NCI-H69 (cell line): ENCODE measurements at places on chromosomes 16 and 17.

DNA sequence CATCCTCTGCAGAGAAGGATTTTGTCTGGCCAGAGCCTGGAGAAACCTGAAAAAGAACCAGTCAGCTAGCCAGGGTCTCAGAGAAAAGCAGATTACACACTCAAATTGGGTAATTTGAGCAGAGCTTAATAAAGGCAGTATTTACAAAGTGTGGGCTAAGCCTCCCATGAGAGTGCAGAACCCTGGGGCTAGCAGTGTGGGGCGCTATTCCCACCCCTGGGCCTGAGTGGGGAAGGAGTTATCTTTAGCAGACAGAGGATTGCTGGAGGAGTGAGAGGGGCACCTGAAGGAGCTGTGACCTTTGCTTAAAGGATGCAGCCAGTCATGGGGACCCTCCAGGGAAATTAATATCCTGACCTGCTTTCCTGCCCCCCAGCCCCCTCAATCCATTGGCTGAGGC, 46.2 kb downstream of the SNX20 start:
- DNase-seq: peak; percentile 9

- DNase-seq: no peak
These were observed 228.8 kb downstream of the C16orf78 start for GRCh38 chr16:49602201-49602975.

DNA sequence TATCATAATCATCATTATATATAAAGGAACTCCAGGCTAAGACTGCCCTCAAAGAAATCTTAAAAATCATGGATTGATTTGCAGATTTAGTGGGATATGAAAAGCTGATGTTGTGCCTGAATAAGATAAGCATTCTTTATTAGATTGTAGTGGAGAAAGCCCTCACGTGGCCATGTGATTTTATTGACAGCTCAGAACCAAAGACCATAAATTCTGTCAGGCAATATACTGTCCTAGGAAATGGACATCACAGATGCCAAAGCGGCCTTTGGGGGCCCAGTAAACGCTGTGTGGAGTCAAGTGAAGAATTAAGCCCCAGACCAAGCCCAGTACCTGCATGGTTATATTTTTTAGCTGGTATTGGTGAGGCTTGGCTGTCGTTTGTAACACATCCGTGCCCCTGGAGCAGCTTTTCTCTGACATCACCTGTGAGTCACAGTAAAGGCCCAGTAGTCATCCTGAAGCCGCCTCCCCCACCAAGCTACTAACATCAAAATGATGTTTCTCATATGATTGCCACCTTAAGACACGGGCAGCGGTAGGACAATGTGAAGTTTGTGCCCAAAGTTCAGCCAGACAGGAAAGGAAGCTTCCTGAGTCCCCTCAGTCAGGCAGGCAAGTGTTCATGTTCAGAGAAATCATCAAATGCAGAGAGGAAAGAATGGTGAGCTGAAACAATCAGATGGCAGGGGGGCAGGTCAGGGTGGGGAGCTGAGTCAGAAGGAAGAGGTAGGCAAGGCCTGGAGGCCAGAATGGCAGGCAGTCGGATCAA, 209.4 kb downstream of the IRX3 start:
- DNase-seq: no peak

- DNase-seq: no peak
These were observed 4.3 kb upstream of the CCL7 start for GRCh38 chr17:34265711-34266110.

DNA sequence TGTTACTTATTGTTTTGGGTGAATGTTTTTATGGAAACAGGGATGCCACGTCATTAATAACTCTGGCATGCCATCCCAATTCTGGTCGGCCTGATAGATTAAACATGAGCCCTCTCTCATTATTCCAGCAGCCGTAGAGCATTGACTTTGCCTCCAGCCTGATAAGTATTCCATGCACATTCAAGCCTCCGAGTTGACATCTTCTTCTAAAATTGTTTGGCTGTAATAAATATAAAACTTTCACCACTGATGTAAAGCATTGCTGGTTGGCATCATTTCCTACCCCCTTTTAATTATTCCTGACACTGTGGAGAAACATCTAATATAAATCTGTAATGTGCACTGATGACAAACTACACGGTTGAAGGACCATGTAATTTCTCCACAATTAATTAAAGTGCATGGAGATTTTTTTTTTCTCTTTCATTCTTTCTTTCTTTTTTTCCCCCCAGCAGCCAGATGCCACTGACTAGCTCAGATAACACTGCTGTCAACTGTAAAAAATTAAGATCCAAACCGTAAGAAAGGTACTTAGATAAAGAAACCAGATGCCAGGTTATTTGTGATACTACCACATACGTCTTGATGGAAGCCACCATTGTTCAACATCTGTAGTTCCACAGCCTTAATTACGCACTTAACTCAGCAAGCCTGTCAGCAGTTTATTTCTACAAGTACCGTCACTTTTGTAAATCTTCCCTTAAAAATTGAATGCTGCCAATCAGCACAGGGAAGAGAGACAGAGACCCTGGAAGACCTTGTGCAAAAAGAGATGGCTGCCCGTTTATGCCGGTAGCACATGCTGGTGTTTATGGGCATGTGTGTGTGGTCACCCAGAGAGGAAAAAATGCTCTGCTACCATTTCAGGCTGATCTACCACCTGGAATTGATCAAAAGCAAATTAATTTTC, 237.7 kb downstream of the IRX3 start:
- DNase-seq: peak; percentile 82

GRCh38 chr16:1830213-1830612, 3.2 kb downstream of the FAHD1 start:
- no peak for DNase-seq

GRCh38 chr16:2933136-2933535, 21.4 kb downstream of the FLYWCH1 start:
- no peak for DNase-seq

GRCh38 chr17:74635418-74635817, 11.9 kb upstream of the CD300E start:
- no peak for DNase-seq
